8988T (cell line): ENCODE measurements at places on chromosomes 1 and 21.
A peak's percentile ranks its signal among the peaks of the same experiment; 100 is the strongest.

GRCh38 chr1:244049162-244050013 lies 1.7 kb upstream of the ZBTB18 start:
- DNase-seq, result peak; percentile 54

DNA sequence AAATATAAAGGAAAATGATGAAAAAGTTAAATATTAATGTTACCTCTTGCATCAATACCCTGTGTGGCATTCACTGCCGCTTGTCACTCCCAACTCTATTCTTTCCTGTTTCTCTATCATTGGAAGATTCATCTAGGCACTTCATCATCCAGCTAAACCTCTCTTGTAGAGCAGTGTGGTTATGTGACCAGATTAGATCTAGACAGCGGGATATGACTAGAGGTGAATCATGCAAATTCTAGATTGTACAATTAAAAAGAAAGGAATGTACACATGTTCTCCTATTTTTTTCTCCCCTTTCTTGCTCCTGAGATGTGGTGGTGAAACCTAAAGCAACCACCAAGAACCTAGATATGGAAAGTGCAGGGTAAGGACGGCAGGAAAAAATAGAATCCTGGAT lies 174.1 kb downstream of the LBR start:
- DNase-seq, result no peak

- DNase-seq, result no peak
Measured at GRCh38 chr1:85692730-85693314, 15.4 kb downstream of the ZNHIT6 start.

GRCh38 chr1:185670187-185670627 lies 64.0 kb upstream of the HMCN1 start:
- DNase-seq, result no peak

DNA sequence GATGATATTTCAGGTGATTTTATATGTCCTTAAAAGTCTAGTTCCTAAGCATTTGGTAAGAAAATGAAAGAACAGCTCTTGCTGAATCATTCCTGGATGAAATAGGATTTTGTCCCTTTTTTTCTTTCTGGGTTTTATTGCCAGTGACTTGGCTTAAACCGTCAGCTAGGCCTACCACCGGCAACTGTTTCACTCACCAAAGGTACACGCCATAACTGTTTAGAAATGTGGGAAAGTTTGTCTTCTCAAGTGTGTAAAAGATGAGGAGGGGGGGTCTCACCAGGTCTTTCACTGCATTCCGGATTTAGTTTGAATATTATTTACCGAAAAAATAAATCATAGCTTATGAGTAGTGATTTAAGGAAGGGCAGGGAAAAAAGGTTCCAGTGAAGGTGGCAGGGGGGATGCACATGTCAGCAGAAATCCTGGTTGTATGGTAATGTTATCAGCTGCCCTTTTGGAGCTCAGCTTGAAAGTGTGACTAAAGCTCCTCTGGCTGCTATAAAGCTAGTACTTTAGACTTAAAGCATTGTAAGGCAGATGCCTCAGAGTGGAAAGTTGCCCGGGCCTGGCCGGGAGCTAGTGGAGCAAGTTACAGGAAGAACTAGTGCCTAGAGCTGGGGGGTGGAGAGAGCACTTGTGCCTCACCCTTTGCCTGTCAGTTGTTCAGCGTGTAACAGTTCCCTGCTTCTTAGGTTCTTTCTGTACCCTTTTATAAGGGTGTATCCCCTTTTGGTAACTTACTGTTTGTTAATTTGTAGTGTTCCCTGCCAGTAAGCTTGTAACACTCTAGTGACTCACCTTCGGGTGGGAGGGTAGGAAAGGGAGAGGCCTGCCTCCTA lies 3.1 kb downstream of the ATP1A1 start:
- DNase-seq, result no peak

DNA sequence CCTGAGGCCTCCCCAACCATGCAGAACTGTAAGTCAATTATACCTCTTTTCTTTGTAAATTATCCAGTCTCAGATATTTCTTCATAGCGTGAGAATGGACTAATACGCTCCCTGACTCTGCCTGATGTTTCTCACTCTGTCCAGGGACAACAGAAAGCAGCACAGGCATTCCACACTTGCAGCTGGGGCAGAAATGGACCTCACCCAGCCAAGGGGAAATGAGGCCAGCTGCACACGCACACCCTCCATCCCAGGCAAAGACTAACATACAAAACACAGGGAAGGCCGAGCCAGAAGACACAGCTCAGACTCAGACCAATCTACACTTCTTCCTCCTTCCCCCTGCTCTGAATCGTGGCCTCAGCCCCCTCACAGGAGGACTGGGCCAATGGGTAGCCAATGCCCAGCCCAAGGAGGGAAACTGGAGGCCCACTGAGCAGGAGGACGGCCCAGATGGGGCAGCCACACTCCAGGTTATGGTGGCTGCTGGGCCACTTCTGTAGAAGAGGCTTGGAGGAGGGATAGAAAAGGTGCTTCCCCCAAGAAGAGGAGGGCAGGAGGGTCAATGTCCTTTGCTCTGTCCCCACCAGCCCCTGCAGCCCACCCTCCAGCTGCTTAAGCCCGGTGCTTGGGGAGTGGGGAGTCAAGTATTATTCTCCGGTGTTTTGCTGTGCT lies 228.4 kb downstream of the NPHP4 start:
- DNase-seq, result no peak

GRCh38 chr1:83028467-83028866 lies 970.5 kb downstream of the TTLL7 start:
- DNase-seq, result no peak

DNA sequence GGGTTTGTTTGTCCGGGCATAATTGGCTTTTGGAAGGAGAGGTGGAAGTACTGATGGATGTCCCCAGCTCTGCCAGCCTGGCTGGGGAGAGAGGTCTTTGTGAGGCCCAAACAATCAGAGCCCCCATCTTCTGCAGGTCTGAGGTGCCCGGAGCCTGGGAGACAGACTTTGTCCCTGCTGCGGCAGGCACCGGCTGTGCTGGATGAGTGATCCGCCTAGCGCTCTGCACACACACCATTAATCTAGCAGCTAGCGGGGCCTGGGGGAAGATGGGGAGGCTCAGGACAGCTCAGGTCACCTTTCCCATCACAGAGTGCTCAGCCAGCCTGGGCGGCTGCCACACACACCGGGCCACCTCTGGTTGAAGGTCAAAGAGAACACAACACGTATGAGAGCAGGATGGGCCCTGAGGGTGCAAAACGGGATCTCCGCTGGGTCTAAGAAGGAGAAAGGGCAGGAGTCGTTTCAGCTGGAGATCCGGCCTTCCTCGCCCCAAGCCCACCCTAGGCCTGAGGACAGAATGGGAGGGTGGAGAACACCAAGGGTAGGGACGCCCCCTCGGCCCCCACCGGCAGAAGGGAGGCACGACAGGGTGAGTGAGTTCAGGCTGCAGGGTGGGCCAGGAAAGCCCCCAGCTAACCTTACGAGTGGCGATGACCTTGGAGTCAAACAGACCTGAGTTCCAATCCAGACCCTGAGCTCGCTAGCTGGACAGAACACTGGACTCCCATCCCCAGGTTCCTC lies 341.8 kb downstream of the NPHP4 start:
- no peak for DNase-seq
